ENCODE measurements at places on chromosomes 2 and 18. TPM values are rescaled to one million over a fixed set of nuclear protein-coding genes. Genes with fewer than 3 reads are reported as not detected.

RGPD3 gene
- total RNA-seq: 0.17 TPM

CDK15 gene
- total RNA-seq: 1.3 TPM

PDE11A gene
- total RNA-seq: not detected

IL36B gene
- total RNA-seq: not detected

POTEC gene
- total RNA-seq: not detected

FMNL2 gene
- 30.2 TPM for total RNA-seq

UGT1A3 gene
- not detected for total RNA-seq

TRIM54 gene
- total RNA-seq: not detected

LIMS4 gene
- 0.26 TPM for total RNA-seq

KCNS3 gene
- 1.3 TPM for total RNA-seq

KANSL1L gene
- total RNA-seq: 21.8 TPM
